ENCODE measurements at places on chromosomes 1 and 21. TPM values are rescaled to one million over a fixed set of nuclear protein-coding genes. Genes with fewer than 3 reads are reported as not detected.

The S100A1 gene
- total RNA-seq, result not detected

DNA sequence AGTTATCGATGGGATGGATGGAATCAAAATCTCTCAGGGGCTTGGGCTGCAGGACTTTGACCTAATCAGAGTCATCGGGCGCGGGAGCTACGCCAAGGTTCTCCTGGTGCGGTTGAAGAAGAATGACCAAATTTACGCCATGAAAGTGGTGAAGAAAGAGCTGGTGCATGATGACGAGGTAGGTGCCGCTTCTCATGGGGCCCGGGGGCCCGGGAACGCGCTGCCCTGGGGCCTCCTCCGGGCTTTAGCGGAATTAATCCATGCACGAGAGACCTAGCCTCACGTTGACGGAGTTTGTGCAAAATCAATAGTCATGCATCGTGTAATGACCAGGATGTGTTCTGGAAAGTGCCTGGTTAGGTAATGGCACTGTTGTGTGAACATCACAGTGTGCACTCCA is 43.8 kb downstream of the FAAP20 start:
- H3K27ac ChIP-seq, result no peak overlapping the region
- no peaks in the 10 kb centered on the region for H3K4me1 ChIP-seq
- H3K36me3 ChIP-seq, result peaks cover 16% of the 10 kb centered on the region
- no peak for DNase-seq
- no peaks in the 10 kb centered on the region for H3K27me3 ChIP-seq

- no peaks in the 10 kb centered on the region for H3K36me3 ChIP-seq
- H3K4me1 ChIP-seq, result no peaks in the 10 kb centered on the region
- DNase-seq, result no peak
- no peak overlapping the region for H3K4me3 ChIP-seq
- peaks cover 27% of the 10 kb centered on the region for H3K27me3 ChIP-seq
Measured at GRCh38 chr1:9628541-9629444, 22.7 kb upstream of the PIK3CD start.

- no peak for DNase-seq
- H3K36me3 ChIP-seq, result no peaks in the 10 kb centered on the region
- no peaks in the 10 kb centered on the region for H3K4me1 ChIP-seq
- no peak overlapping the region for H3K27ac ChIP-seq
- H3K27me3 ChIP-seq, result no peaks in the 10 kb centered on the region
Measured at GRCh38 chr1:212440419-212440818, 7.7 kb downstream of the NENF start.

All from progenitor cell of endocrine pancreas (in vitro differentiated cells).